NCI-H1694 treated with DMSO at 0.1 percent for 48 hours (cell line): ENCODE measurements at places on chromosomes 2 and 18.

- DNase-seq = no peak
Observed at GRCh38 chr2:21268197-21268877, 144.6 kb downstream of the TDRD15 start.

GRCh38 chr2:167697948-167698347 is 549.4 kb downstream of the STK39 start:
- DNase-seq = no peak

- no peak for DNase-seq
Observed at GRCh38 chr2:45794134-45794617, 142.7 kb downstream of the PRKCE start.

DNA sequence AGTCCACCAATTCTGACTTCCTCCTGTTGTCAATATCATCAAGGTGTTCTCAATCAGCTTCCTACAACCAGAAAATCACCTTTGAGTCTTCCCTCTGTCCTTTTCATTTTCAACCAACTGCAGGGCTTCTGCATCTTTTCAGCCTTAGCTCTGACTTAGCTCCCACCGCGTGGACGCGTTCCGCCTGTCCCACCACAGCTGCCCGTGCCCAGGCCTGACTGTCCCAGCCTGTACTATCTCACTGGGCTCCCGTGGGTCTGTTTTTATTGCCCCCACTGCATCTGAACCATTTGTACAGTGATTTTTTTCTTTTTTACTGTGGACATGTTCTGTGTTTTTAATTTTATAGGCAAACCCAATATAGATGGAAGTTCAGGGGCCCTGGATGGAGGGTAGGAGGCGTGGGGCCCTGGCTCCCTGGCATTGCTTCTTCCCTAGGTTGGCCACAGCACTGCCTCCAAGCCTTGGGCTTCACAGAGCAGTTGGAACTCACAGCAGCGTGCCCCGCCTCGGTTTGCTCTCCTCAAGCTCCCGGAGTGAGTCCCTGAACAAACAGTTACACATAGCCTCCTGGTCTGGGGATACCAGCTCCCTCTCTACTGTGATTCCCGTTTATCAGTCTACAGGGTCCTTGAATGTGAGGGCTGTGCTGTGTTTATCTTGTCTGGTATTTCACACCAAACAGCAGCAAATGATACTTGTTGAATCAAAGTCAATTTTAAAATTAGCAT is 280.6 kb upstream of the PXDN start:
- no peak for DNase-seq

GRCh38 chr18:35193316-35193715 is 47.5 kb upstream of the ZNF397 start:
- no peak for DNase-seq

DNA sequence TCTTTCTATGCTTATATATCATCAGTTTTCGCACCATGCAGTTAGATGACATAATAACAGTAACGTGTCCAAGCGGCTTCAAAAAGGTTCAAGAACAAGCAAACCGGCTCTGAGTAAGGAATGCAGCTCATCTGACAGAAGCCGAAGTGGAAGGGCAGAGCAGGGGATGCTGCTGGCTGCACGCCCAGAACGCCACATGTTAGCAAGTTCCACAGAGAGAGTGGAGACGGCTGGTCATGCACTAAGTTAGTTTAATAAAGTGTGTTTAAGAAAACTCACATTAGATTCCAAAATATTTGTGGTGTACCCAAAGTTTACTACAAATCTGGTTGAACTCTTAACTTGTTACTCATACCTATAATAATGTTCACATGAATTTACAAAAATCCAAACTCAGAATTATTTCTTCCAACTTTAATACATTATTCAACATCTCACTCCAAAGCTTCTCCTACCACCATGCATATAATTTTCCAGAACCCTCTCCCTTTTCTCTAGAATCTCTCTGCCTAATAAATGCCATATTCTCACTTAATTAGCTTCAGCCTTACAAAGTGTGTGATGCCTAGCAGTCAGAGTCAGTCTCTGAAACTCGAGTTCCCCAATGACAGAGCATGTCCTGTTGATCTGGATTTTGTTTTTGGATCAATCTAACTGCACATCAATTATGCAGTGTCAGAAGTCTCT is 170.0 kb downstream of the DNAH7 start:
- DNase-seq = peak; percentile 90

- DNase-seq = no peak
Observed at GRCh38 chr2:39524756-39525635, 87.9 kb upstream of the MAP4K3 start.

- no peak for DNase-seq
Observed at GRCh38 chr2:186718903-186719302, 25.0 kb downstream of the FAM171B start.

DNA sequence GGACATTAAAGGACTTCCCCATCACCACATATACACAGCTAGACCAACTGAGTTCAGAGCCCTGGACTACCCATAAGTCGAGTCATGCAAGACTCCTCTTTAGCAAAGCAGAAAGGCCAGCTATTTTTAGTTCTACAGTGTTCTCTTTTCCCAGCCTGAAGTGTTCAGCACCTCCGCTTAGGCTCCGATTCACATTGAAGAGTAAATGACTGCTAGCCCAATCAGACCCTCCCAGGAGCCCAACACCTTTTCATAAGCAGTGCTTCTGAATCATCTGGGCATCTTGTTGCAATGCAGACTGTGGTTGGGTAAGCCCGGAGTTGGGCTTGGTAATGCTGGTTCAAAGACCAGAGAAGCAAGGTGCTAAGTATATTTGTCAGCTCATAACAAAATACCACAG is 138.6 kb upstream of the MSH6 start:
- no peak for DNase-seq

DNA sequence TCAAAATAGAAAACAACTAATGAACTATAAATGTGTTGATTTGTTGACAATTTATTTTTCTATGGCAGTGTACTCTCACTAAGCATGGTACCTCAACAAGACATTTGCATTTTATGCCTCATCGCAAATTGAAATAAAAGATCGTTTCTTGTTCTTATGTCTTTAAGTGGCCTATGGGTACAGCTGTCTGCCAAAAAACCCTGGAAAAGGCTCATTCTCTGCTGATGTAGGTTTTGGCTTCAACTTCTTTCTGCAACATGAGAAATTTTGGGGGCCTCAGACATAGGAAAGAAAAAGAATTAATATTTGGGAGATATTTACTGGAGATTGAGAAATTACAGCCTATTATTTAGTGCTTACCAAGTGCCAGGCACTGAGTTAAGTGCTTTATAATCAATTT is 205.1 kb upstream of the DPP10 start:
- no peak for DNase-seq

GRCh38 chr2:154238252-154238651 is 366.5 kb downstream of the GALNT13 start:
- DNase-seq = no peak

DNA sequence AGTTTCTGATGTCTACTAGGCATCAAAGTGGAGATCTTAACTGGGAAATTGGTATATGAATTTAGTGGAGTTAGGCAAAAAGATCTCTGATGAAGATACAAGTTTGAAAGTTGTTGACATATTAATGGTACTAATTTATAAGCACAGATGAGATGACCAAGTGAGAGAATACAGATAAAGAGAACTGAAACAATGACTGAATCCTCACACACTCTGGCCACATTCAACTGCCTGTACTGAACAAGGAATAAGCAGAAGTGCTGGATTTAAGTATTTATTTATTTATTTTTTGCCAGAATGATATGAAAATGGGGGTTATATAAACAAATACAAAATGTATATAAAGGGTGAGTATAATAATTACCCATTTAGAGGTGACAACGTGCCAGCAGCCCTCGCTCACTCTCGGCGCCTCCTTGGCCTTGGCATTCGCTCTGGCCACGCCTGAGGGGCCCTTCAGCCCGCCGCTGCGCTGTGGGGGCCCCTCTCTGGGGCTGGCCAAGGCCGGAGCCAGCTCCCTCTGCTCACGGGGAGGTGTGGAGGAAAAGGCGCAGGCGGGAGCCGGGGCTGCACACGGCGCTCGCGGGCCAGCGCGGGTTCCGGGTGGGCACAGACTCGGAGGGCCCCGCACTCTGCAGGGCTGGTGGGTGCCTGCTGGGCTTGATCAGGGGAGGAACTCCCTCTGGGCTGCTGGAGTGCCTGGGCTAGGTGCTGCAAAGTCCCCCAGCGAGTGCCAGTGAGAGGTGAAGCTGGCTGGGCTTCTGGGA is 1363.9 kb upstream of the CRIM1 start:
- DNase-seq = no peak

DNA sequence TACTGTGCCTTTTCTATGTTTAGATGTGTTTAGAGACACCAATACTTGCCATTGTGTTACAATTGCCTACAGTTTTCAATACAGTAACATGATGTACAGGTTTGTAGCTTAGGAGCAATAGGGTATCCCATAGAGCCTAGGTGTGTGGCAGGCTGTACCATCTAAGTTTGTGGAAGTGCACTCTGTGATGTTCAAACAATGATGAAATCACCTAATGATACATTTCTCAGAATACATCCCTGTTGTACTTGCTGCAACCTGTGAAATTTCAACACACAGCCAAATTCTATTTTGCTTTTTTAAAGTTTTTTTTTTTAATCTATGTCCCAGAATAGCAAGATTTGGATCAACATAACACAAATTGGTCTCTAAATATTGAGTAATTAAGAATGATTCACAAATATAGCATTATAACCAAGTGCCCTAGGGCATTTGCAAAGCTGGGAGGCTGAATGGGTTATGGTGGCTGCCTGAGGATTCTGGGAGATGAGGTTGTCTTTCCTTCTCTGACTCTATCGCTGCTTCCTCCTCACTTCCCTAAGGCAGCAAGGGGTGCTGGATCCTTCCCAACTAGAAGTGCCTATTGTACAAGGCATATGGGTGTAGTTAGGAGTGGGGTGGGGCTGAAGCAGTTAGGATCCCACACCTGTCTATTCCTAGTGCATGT is 78.3 kb downstream of the SKA1 start:
- no peak for DNase-seq

GRCh38 chr2:177989029-177989885 is 83.3 kb downstream of the PDE11A start:
- no peak for DNase-seq

DNA sequence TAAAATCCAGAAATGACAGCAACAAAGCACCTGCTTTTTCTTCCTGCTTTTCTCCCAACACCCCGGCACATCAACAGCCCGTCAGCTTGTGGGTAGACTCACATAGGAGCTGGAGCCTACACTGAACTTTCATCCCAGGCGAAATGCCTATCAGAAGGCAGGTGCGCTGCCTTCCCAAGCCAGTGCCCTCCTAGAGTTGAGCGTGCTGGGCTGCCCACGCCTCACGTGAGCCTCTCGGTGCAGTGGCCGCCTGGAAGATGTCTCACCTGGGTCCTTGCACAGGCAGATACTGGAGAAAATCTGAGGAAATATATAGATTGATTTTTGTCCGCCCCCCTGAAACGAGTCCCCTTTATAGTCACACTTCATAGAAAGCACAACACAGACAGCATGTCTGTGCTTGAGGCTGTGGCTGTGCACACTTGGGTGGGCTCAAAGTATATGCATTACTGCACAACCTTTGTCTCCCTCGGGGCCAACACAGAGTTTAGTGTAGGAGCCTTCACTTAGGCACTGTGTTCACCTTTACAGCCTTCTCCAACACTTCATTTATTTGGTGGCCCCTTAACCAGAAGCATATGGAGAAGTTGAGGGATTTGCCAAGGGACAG is 112.5 kb downstream of the SMAD7 start:
- no peak for DNase-seq

DNA sequence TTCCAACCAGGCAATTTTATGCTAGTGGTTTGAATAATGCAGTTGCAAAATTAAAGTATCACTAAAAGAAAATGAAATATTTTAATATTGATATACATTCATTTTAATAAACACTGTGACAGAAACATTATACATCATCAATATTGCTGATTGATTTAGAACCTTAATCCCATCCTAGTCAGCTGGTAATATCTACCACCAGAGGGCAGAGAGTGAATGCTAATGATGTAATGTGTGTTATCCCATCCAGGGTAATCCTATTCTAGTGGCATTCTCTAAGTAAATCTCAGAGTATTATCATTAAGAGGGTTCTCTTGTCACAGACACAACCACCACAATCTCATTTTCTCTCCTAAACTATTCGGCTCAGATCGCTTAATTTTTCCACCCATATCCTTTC is 477.4 kb downstream of the CPS1 start:
- DNase-seq = peak; percentile 37

- DNase-seq = no peak
Observed at GRCh38 chr2:49028101-49028500, 126.2 kb downstream of the FSHR start.

DNA sequence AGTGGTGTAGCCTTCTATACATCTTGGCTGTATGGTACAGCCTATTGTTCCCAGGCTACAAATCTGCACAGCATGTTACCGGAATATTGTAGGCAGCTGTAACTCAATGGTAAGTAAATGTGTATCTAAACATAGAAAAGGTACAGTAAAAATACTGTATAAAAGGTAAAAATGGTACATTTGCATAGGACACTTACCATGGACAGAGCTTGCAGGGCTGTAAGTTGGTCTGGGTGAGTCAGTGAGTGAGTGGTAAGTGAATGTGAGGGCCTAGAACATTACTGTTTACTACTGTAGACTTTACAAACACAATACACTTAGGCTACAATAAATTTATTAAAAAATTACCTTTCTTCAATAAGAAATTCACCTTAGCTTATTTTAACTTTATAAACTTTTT is 3.7 kb upstream of the MRPS9 start:
- DNase-seq = no peak

DNA sequence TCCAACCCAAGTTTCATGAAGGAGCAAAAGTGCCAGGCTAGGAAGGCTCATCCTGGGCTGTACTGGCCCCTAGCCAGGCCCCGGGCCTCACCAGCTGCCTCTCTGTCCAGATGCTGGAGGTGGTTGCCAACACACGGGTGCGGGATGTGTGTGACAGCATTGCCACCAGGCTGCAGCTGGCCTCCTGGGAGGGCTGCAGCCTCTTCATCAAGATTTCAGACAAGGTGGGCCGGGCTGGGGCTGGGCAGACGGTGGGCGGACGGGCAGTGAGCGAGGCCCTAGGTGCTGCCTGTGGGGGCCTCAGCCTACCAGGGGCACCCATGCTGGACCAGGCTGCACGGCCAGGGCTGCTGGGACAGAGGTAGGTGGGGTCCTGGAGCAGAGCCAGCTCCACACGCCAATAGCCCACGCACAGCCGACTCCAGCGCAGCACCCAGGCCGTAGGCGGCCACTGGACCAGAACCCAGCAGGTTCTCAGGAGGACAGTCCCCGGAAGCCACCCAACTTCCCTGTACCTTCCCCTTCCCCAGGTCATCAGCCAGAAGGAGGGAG is 11.8 kb upstream of the GPR17 start:
- DNase-seq = peak; percentile 39

GRCh38 chr2:103174711-103175110 is 412.9 kb downstream of the TMEM182 start:
- no peak for DNase-seq

GRCh38 chr18:2147476-2148230 is 423.7 kb downstream of the METTL4 start:
- no peak for DNase-seq

DNA sequence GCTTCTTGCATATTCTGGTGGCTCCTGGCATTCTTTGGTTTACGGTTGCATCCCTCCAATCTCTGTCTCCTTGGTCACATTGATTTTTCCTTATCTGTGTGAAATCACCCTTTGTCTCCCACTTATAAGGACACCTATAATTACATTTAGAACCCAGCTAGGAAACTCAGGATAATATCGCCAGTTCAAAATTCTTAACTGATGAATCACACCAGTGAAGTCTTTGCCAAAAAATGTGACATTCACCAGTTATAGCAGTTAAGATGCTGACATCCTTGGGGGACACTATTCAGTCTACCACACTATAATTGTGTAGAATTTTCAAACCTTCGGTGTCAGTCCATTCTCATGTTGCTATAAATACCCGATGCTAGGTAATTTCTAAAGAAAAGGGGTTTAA is 320.2 kb downstream of the TMX3 start:
- DNase-seq = no peak

- no peak for DNase-seq
Observed at GRCh38 chr2:101587251-101587650, 110.3 kb upstream of the MAP4K4 start.

GRCh38 chr18:45562567-45563479 is 52.5 kb upstream of the SLC14A2 start:
- no peak for DNase-seq
